ENCODE measurements at places on chromosomes 13 and 19.

GRCh38 chr13:22162889-22163288 lies 492.0 kb downstream of the FGF9 start:
- no peak for DNase-seq

GRCh38 chr19:39181500-39182173 lies 15.1 kb upstream of the NCCRP1 start:
- no peak for DNase-seq

DNA sequence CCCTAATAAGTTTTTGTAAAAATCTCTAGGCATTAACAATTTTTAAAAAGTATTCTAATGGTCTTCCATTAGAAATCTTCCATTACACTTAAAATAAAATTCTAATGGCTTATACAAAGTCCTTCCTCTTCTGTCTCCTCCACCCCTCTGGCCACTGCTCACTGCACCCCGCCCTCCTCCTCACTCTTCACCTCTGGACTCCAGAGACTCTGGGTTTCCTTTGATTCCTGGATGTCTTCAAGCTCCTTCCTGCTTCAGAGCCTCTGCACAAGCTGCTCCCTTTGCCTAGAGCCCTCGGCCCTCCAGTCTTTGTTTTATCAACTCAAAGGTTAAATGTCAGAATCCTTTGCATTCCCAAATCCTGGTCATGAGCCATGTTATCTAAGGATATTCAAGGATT lies 20.8 kb downstream of the TNFSF14 start:
- DNase-seq, result no peak

DNA sequence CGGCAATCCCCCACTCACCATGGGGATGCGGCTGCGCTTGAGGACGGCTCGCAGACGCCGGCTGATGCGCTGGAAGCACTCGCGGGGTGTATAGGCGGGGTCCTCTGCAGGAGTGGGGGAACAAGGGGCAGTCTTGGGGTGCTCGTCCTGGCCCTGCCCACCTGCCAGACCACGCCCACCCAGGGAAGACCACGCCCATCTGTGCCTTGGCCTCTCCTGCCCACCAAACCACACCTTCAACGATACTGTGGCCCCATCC lies 6.7 kb downstream of the RNU6-9 start:
- no peak for DNase-seq

GRCh38 chr19:5302396-5302795 lies 38.2 kb downstream of the PTPRS start:
- no peak for DNase-seq

- DNase-seq, result no peak
Measured at GRCh38 chr13:65653613-65654012, 1576.5 kb downstream of the PCDH9 start.

GRCh38 chr13:114012141-114012540 lies 38.3 kb upstream of the C13orf46 start:
- no peak for DNase-seq

- DNase-seq, result no peak
Measured at GRCh38 chr13:110593430-110594130, 21.8 kb upstream of the NAXD start.

GRCh38 chr19:46661735-46662592 lies 982 bp upstream of the DACT3 start:
- peak; percentile 74 for DNase-seq

DNA sequence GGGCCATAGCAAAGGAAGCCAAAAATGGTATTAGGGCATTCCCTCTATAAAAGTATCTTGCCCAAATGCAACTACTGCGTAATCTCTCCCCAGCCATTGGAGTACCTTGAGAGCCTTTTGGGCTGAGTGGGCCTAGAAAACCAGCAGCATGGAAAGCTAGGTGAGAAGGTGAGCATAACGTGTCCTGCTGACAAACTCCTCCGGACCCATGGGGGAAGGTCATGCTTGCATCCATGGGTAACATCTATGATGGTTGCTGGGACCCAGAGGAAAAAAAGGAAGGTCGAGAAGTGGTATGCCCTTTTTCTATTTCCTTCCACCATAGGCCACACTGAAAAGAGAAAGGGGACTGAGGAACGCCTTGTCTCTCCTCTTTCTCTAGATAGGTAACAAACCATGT lies 57.4 kb downstream of the ZNF728 start:
- DNase-seq, result no peak

- no peak for DNase-seq
Measured at GRCh38 chr19:43457809-43458208, 7.6 kb downstream of the LYPD3 start.

- no peak for DNase-seq
Measured at GRCh38 chr13:26623125-26623524, 65.6 kb downstream of the WASF3 start.

DNA sequence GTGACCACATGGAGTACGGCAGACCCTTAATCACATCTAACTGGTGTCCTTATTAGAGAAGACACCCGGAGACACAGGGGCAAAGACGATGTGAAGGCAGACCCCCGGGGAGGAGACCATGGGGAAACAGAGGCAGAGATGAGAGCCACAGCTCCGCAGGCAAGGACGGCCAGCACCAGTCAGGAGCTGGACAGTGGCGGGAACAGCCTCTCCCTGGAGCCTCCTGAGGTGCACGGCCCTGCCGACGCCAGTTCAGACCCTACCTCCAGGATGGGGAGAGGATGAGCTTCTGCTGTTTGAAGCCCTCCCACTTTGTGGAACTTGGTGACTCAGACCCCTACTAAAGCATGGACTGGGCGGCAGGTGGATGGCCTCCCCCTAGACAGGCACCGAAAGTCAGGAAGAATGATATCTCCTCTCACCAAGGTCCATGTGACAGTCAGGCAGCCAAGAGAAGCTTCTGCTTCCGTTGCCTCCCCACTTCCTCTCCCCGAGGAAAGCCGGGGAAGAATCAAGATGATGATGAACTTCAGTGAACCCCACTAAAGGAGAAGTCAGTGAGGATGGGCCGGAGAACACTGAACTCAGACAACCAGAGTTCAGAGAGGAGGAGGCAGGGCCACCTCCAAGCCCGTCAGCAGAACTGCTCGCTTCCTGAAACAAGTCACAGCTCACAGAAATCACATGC lies 25.4 kb downstream of the RAB20 start:
- DNase-seq, result no peak

Measured in Caki2 (cell line).